ENCODE measurements at places on chromosomes 12 and 14. TPM values are rescaled to one million over a fixed set of nuclear protein-coding genes. Genes with fewer than 3 reads are reported as not detected.

SLC25A47 gene
- not detected for total RNA-seq

CLEC4D gene
- total RNA-seq, result under 0.01 TPM

GRCh38 chr14:100895411-100895810 lies 8.1 kb downstream of the RTL1 start:
- no peak for DNase-seq

- no peak for DNase-seq
Observed at GRCh38 chr12:78290606-78291345, 460.1 kb downstream of the NAV3 start.

GRCh38 chr14:72128629-72129028 lies 196.4 kb downstream of the RGS6 start:
- DNase-seq, result peak; percentile 10

DCN gene
- not detected for total RNA-seq

SLCO1C1 gene
- total RNA-seq, result not detected

GRCh38 chr12:113271853-113272561 lies 50.7 kb downstream of the TPCN1 start:
- DNase-seq, result peak; percentile 5

DNA sequence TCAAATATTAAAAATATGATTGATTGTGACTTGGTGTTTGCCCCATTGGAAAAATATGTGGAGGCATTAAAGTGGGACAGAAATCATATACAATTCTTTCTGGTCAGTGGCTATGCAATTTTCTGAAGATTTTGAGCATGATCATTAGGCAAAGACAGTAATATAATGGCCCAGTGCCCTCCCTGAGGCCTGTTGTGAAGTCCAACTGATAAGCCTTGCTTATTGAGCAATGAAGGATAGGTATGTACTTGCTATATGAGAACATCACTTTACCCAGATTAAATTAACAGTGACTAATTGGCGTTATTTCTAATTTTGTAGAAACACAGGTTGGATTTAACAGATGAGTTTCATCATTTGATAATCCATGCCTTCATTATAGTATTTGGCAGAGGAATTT lies 57.1 kb downstream of the NKX2-1 start:
- no peak for DNase-seq

- DNase-seq, result no peak
Observed at GRCh38 chr12:106871477-106871876, 84.2 kb upstream of the TMEM263 start.

GRCh38 chr14:66174453-66174891 lies 311.7 kb upstream of the CCDC196 start:
- DNase-seq, result no peak

- DNase-seq, result no peak
Observed at GRCh38 chr12:75571204-75571603, 59.8 kb upstream of the KRR1 start.
